H4 (cell line): ENCODE measurements at places on chromosomes 12 and 14. TPM values are rescaled to one million over a fixed set of nuclear protein-coding genes. Genes with fewer than 3 reads are reported as not detected.

GRCh38 chr12:15886372-15887042 is 4.3 kb downstream of the STRAP start:
- no peak for DNase-seq

DNA sequence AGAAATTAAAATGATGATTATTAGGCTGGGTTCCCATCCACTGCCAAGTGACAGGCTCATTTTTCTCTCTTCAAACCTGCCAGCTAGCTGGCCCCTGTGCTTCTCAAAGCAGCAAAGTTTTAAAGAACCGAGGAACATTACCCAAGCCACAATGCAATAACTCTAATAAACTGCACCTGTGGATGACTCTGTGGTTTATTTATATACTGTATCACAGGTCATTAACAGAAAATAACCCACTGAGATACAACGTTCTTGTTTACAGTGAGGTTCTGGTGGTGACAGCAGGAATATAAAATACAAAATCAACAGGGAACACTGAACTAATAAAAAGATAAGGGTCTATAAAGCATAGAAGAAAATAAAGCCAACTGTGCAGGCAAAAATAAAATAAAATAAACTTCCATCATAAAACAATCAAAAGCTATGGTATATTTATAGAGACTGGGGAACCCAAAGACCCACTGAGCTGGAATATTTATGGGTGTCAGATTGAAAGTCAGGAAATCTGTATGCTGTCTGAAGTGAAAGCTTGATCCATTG is 472.9 kb downstream of the NOVA1 start:
- DNase-seq: no peak

GRCh38 chr12:15584366-15585041 is 204.7 kb downstream of the EPS8 start:
- peak; percentile 52 for DNase-seq

DNA sequence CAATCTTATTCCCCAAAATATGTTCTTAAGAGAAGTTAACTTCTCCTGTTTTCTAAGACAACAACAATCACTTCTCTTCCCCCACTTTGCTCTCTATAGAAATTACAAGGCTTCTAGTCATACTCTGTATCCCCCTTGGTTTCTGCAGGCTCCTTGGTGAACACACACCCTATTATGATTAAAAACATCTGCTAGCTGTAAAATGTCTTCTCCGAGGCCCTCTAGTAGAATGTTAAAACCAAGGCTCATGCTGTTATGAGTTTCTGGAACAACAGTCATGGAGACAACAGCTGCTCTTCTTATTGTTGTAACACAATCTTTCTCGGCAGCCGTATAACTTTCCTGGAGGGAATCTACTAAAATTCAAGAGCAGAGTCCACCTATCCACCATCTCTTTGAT is 397.5 kb upstream of the CCDC196 start:
- no peak for DNase-seq

GRCh38 chr12:22628228-22628627 is 3.3 kb downstream of the ETNK1 start:
- DNase-seq: no peak

Gene ADCK1
- 3.3 and 7.7 TPM in 2 replicates for total RNA-seq
